ENCODE measurements at places on chromosomes 11 and 22.

DNA sequence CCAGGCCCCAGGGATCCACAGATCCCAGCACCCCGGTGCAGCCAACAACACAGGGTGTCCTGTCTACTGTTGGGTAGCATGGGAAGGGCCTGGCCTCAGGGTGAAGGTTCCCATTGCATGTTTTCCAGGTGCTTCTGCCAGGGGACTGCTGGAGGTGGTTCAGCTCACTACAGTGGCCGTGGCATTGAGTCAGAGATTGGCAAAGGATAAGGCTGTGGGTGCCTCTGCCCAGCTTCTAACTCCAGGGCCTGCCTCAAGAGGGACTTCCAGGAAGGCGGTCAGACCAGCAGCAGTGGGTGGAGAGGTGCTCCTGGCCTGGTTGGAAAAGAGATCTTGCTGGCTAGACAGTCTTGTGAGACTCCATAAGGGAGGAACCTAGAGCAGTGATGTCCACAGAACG lies 20.9 kb downstream of the CSNK1E start:
- no peak for DNase-seq

DNA sequence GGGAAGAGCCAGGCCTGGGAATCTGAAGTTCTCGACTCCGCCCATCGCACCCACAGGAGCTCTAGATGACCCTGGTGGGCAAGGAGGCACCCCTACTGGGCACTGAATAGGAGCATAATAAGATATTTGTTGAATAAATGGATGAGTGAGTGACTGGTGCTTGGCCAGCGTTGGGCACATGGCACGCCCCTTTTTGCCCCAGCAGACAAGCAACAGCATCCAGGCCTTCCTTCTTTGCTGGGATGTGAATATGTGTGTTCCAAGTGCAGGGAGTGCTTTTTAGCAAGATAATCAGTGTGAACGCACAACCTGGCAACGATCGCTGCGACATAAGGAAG lies 443 bp upstream of the CELF1 start:
- DNase-seq = no peak

DNA sequence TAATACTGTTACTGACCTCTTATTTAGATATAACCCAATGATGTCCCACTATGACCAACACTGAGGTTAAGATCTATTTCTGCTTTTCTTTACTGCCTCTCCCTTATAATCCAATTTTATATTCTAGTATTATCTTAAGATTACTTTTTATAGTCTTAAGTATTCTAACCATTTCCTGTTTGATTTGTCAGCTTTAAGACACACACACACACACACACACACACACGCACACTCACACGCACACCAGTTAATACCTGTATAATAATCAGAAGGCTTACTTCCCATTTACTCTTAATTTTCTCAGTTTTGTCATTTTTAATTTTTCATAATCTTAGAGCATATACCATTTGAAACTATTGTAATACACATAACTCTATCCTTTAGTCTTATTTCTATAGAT lies 226.0 kb upstream of the C11orf87 start:
- DNase-seq = no peak

DNA sequence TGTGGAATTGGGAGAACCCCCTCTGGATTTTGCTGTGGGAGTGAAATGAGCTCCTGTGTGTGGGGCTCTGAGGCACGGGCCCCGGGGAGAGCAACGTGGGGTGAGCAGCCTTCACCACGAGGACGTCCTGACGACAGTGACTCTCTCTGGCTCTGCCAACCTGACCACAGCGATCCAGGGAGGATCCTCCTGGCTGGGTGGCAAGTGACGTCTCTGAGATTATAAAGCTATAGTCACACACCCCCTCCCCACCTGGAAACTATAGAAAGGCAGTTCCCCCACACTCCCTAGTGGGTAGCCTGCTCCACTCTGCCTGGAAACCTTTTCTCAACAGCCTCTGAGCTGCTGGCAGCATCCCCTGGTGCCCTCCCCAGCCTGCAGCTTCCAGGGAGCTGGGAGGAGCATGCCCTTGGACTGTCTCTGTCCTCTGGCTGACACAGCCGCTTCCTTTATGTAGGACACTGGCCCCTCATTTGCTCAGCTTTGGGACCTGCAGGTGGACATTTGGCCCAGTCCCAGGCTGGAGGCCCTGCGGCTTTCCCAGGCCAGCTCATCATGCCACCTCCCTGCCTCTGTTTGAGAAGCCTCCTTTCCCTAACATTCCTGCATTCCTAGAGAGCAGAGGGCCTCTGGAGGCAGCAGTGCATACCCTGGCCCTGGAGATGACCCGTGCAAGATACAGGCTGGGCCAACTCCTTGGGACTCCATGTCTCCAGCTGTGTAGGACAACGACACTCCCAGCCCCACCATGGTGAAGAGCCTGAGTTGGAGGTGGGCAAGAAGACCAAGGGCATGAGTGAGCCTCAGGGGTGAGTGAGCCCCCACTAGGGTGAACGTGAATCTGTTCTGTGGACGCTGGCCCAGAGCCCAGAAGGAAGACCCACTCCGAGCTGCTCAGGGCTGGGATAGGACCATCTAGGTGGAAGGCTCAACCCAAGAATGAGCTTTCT lies 314.0 kb downstream of the NTM start:
- DNase-seq = no peak

DNA sequence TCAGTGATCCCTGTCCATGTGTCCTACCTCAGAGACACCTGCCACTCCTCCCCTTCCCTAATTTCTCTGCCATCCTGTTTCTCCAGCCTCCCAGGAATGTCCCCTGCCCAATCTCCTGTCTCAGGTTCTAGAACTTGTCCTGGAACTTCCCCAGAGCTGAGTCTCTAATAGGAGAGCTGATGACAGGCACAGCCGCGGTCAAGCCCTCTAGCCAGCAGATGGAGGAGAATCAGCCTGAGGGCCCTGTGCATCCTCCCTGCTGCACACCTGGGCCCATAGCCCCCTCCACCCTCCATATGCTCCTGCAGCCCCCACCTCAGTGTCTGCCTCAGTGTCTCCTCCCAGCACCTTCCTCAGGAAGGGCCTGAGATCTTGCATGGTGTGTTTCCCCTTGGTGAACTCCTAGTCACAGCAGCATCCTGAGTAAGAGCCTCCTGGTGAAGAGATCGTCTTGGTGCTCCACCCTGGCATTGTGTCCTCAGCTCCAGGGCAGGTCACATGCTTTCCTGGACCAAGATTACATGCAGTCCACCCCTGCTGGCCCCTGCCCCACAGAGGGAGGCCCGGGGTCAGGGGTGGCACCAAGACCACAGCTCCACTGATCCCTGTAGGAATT lies 43.9 kb upstream of the VPREB1 start:
- no peak for DNase-seq

DNA sequence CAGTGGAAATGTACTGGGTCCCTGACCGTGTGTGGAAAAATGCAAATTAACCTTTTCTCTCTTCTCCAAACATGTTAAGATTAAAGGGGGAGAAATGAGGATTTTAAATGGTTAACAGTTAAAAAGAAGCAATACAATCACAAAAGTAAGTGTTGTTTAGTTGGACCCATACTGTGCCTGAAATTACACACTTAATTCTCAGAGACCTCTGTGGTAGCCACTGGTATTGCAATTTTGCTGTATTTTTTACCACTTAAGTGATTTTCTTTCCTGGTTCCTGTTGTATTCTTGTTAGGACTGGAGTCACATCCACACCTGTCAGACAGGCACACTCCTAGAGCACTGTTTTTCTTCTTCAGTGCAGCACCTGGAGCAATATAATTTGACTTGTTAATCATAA lies 179.6 kb upstream of the PDGFD start:
- no peak for DNase-seq

DNA sequence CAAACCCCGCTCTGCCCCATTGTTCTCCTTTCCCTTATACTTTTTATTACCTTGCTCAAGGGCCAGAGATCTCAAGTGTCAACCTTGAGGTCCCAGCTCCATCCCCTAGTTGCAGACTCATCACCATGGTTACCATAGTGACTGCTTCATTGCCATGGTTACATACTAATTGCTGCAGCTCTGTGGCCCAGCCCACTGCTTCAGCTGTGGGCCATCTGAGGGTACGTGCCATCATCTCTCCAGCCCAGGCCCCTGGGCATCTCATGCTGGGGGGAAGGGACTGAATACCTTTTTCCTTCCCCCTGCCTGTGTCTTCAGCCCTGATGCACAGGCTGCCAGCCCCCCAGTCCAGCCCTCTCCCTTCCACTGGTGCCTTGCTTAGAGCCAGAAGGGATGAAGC lies 22.2 kb downstream of the TREH start:
- DNase-seq = peak; percentile 65

GRCh38 chr22:43821606-43822425 lies 9.7 kb upstream of the EFCAB6 start:
- no peak for DNase-seq

- DNase-seq = peak; percentile 24
These were observed 16.2 kb downstream of the SHISA8 start for GRCh38 chr22:41898645-41899044.

- no peak for DNase-seq
These were observed 81.1 kb upstream of the WNT7B start for GRCh38 chr22:46058091-46058420.

- no peak for DNase-seq
These were observed 21.1 kb downstream of the FXYD6 start for GRCh38 chr11:117855186-117855845.

GRCh38 chr11:72832301-72833082 lies 18.3 kb downstream of the ATG16L2 start:
- DNase-seq = no peak

- no peak for DNase-seq
These were observed 154.7 kb downstream of the BARX2 start for GRCh38 chr11:129530154-129530895.
